Thymus (tissue), 14 donors: ENCODE measurements at places on chromosomes 3 and 15. TPM values are rescaled to one million over a fixed set of nuclear protein-coding genes. Genes with fewer than 3 reads are reported as not detected.

TRIM42 gene
- 0.05 TPM for polyA plus RNA-seq

ARHGEF26 gene
- 3.5 TPM for polyA plus RNA-seq

ERC2 gene
- polyA plus RNA-seq, result 0.50 TPM

ETFA gene
- 83.5 TPM for polyA plus RNA-seq

KCNAB1 gene
- polyA plus RNA-seq, result 4.0 TPM

GALK2 gene
- 13.9 TPM for polyA plus RNA-seq

GOLGA6D gene
- polyA plus RNA-seq, result 0.05 TPM

CNTN3 gene
- polyA plus RNA-seq, result 3.7 TPM

VEPH1 gene
- 1.5 TPM for polyA plus RNA-seq

ZNF80 gene
- polyA plus RNA-seq, result 0.23 TPM

DNA sequence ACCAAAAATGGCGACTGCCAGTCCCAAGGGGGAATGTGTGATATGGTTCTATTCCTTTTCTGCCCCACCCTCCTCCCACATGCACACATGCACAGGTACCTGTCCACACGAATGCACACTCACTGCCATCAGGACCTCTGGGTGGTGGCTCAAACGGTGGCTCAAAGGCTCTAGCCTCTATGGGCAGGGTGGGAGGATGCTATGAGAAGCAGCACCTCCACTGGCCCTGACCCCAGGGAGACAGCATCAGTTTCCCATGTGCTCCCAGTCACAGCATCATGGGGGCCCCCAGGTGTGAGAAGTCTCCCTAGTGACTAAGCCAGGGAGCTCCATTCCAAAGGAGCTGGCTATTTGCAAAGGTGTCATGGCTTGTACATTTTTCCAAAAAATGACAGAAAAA, 15.9 kb downstream of the SEMA3G start:
- no peaks in the 10 kb centered on the region for H3K36me3 ChIP-seq
- H3K4me3 ChIP-seq, result no peak overlapping the region
- H3K27ac ChIP-seq, result no peak overlapping the region
- H3K4me1 ChIP-seq, result no peaks in the 10 kb centered on the region
- DNase-seq, result no peak

DNA sequence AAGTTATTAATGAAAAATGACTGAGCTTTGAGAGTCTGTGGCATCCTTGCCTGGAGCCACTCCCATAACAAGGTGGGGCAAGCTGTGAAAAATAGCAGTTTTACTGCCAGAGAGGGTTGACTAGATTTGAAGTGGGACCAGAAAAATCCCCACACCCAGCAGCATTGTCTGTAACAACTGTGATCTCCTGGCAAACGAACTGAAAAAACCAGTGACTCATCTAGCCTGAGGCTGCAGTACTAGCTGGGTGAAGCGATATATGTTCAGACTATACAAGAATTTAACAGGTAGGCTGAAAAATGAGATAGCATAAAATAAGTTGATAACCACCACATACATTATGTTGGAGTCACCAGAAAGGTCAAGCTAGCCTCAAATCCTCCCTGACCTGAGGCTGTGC, 64.0 kb downstream of the DPH6 start:
- H3K27me3 ChIP-seq, result no peaks in the 10 kb centered on the region
- no peaks in the 10 kb centered on the region for H3K4me1 ChIP-seq
- DNase-seq, result no peak
- no peak overlapping the region for H3K4me3 ChIP-seq
- H3K27ac ChIP-seq, result no peak overlapping the region
- H3K36me3 ChIP-seq, result no peaks in the 10 kb centered on the region

- no peak overlapping the region for H3K4me3 ChIP-seq
- H3K27ac ChIP-seq, result no peak overlapping the region
- H3K4me1 ChIP-seq, result no peaks in the 10 kb centered on the region
- DNase-seq, result no peak
- H3K27me3 ChIP-seq, result peaks cover 32% of the 10 kb centered on the region
Measured at GRCh38 chr3:2096216-2096615, 2.5 kb upstream of the CNTN4 start.

DNA sequence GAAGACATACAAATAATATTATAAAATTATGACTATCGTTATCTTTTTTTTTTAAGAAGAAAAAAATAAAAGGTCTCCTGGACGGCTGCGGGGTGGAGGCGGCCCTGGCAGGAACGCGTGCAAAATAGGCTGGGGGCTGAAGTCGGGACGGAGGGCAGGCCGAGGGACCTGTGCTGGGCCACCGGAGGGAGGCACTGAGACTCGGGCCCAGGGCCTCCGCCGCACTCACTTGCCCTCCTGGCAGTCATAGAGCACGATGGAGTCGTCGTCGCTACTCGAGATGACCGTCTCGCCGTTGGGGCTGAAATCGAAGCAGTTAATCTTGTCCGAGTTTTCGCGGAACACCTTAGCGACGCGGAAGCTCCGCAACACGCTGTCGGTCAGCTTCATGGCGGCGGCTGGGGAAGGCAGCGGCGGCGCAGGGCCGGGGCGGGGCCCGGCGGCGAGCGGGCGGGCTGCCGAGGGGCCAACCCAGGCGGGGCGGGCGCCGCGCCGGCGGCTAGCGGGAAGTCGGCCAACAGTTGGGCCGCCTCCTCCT, 408 bp downstream of the WDR82 start:
- no peaks in the 10 kb centered on the region for H3K27me3 ChIP-seq
- peak overlapping the region; percentile 89 for H3K27ac ChIP-seq
- H3K4me1 ChIP-seq, result peaks cover 25% of the 10 kb centered on the region
- peak overlapping the region; percentile 87 for H3K4me3 ChIP-seq
- peak; percentile 50 for DNase-seq

DNA sequence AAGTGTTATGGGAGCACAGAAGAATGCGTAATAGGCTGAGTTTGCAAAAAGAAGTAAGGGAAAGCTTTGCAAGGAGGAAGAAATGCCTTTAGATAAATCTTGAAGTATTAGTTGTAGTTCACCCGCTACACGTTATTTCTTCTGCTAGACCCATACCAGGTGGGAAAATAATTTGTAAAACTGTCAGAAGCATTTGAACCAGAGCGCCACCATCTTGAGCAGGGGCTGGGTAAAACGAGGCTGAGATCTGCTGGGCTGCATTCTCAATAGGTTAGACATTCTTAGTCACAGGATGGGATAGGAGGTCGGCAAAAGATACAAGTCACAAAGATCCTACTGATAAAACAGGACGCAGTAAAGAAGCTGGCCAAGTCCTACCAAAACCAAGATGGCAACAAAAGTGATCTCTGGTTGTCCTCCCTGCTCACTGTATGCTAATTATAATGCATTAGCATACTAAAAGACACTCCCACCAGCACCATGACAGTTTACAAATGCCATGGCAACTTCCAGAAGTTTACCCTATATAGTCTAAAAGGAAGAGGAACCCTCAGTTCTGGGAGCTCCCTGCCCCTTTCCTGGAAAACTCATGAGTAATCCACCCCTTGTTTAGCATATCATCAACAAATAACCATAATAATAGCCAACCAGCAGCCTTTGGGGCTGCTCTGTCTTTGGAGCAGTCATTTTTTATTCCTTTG, 50.0 kb upstream of the ZNF280D start:
- no peak overlapping the region for H3K4me3 ChIP-seq
- peaks cover 5% of the 10 kb centered on the region for H3K4me1 ChIP-seq
- no peak for DNase-seq

- no peaks in the 10 kb centered on the region for H3K4me1 ChIP-seq
- peaks cover 61% of the 10 kb centered on the region for H3K27me3 ChIP-seq
- H3K36me3 ChIP-seq, result no peaks in the 10 kb centered on the region
- H3K27ac ChIP-seq, result no peak overlapping the region
- no peak for DNase-seq
Measured at GRCh38 chr3:43857361-43858293, 166.9 kb downstream of the ABHD5 start.

- no peak overlapping the region for H3K4me3 ChIP-seq
- H3K4me1 ChIP-seq, result no peaks in the 10 kb centered on the region
- H3K27ac ChIP-seq, result no peak overlapping the region
Measured at GRCh38 chr3:179750720-179751328, 98.0 kb downstream of the USP13 start.

DNA sequence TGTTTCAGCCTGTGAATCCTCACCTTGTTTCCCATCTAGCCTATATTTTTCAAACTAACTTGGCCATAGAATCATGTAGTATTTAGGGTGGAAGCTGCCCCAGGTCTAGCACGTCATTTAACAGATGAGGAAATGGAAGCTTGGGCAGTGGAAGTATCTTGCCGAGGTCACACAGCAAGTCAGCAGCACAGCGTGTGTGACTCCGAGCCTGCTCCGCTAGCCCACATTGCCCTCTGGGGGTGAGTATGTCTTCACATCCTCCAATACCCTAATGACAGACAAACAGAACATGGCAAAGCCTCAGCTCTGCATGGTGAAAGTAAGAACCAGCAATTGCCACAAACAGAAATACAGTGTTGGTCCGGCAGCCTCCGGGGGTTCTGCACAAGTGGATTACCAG, 2.2 kb upstream of the CCR5 start:
- peak; percentile 88 for DNase-seq
- no peak overlapping the region for H3K4me3 ChIP-seq
- H3K36me3 ChIP-seq, result no peaks in the 10 kb centered on the region

DNA sequence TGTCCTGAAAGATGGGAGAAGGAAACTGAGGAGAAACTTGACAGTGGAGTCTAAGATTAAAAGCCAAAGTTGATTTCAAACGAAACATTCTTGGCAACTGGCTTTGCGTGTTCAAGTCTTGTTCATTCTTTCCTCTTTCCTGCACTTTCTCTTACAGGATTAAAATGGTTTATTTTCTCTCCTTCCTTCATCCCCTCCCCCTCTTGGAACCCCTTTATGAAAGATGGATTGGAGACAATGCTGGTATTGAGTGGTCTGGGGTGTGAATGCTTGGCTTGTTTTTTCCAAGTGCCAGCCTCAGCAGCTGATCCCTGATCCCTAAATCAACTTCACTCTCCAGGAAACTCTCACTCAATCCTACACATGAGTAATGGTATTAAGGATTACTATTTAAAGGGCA, 703 bp upstream of the LSAMP start:
- no peak overlapping the region for H3K27ac ChIP-seq
- no peaks in the 10 kb centered on the region for H3K27me3 ChIP-seq
- H3K4me3 ChIP-seq, result no peak overlapping the region
- no peak for DNase-seq
- H3K4me1 ChIP-seq, result no peaks in the 10 kb centered on the region
- H3K36me3 ChIP-seq, result no peaks in the 10 kb centered on the region

- peaks cover 37% of the 10 kb centered on the region for H3K4me1 ChIP-seq
- H3K36me3 ChIP-seq, result no peaks in the 10 kb centered on the region
- peak overlapping the region; percentile 78 for H3K27ac ChIP-seq
- H3K4me3 ChIP-seq, result peak overlapping the region; percentile 19
Measured at GRCh38 chr3:130093741-130094391, 12.2 kb downstream of the ALG1L2 start.

GRCh38 chr15:70375006-70375431, 277.3 kb upstream of the TLE3 start:
- no peaks in the 10 kb centered on the region for H3K36me3 ChIP-seq
- H3K4me1 ChIP-seq, result no peaks in the 10 kb centered on the region
- no peak for DNase-seq
- H3K27me3 ChIP-seq, result no peaks in the 10 kb centered on the region

DNA sequence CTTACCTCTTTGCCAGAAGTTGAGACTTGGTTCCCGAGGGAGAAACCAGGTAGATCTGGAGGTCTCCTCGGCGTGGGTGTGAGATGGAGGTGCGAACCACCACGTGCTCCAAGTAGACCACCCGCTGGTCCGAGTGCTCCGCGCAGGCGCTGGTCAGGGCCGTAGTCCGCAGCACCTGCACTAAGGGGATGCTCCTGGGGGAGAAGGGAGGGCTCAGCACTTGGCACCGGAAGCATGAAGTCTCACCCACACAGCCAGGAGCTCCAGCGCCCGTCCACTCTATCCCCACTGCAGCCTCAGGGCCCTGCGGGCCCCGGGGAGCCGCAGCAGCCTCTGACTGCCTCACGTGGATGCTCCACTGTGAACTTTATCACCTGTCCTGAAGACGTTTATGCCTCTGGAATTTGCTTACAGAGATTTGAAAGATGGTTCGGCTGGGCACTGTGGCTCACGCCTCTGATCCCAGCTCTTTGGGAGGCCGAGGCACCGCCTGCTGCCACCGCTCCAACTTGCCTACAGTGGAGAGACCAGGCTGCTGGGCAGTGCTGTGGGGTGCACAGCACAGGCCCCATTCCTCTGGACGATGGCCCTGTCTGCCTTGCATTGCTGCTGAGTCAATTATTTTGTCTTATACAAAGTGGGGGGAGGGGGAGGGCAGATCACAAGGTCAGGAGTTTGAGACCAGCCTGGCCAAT, 75.4 kb upstream of the SNRPA1 start:
- H3K4me1 ChIP-seq, result no peaks in the 10 kb centered on the region
- DNase-seq, result no peak
- H3K27me3 ChIP-seq, result no peaks in the 10 kb centered on the region

GRCh38 chr3:53026382-53027162, 19.3 kb downstream of the SFMBT1 start:
- peaks cover 4% of the 10 kb centered on the region for H3K4me1 ChIP-seq
- no peaks in the 10 kb centered on the region for H3K27me3 ChIP-seq
- no peak for DNase-seq
- H3K4me3 ChIP-seq, result no peak overlapping the region
- H3K27ac ChIP-seq, result no peak overlapping the region

- no peaks in the 10 kb centered on the region for H3K27me3 ChIP-seq
- DNase-seq, result no peak
- no peaks in the 10 kb centered on the region for H3K4me1 ChIP-seq
Measured at GRCh38 chr15:69789648-69790393, 307.9 kb downstream of the TLE3 start.

DNA sequence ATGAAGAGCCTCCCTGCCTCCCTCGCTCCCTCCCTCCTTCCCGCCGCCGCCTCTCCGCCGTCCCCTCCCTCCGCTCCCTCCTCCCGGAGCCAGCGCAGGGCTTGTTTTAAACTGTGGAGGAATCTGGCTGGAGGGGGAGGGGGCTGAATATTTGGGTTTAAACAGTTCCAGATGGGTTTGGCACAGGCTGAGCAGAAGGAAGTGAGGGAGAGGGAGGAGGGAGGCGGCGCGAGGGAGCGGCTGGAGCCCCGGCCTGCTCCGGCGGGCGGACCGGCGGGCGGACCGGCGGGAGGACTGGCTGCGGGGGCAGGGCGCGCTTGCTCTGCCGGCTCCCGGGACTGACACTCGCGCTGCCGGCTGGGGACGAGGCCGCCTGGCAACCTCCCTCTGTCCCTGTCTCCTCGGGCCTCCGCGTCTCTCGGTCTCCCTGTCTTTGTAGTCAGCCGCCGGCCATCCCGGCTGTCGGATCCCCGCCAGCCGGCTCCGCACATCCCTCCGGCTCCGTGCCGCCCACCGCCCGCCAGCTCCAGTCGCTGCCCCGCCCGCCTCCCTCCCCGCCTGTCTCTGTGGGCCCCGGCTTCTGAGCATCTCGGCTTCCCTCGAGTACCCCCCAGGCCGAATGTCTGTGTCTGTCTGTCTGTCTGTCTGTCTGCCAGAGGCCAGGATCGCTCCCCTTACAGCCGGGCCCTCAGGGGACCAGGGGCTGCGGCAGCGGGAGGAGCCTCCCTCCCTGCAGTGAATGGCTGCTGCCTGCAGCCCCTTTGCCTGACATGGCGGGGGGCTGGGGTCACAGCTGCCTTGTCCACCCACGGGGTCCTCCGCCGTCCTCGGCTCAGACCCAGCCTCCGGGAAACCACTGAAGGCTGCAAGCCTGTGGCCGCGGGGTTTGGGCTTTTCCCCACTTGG, 7.6 kb downstream of the EPHB3 start:
- no peaks in the 10 kb centered on the region for H3K36me3 ChIP-seq
- no peak for DNase-seq
- no peak overlapping the region for H3K4me3 ChIP-seq
- H3K4me1 ChIP-seq, result no peaks in the 10 kb centered on the region
- H3K27me3 ChIP-seq, result peaks cover 86% of the 10 kb centered on the region
- H3K27ac ChIP-seq, result no peak overlapping the region
